Prostate gland (tissue), 2 donors: ENCODE measurements at places on chromosomes 4 and X. TPM values are rescaled to one million over a fixed set of nuclear protein-coding genes. Genes with fewer than 3 reads are reported as not detected.

DIPK2B gene
- total RNA-seq, result 7.4 TPM

GRCh38 chrX:24760363-24761000 is 66.8 kb downstream of the POLA1 start:
- no peaks in the 10 kb centered on the region for H3K27me3 ChIP-seq
- no peaks in the 10 kb centered on the region for H3K4me1 ChIP-seq
- no peak for DNase-seq
- H3K27ac ChIP-seq, result no peak overlapping the region
- no peak overlapping the region for H3K4me3 ChIP-seq

GRCh38 chr4:110533590-110533910 is 57.6 kb downstream of the ENPEP start:
- no peak overlapping the region for H3K27ac ChIP-seq
- H3K4me1 ChIP-seq, result no peaks in the 10 kb centered on the region
- no peaks in the 10 kb centered on the region for H3K36me3 ChIP-seq
- DNase-seq, result no peak
- no peaks in the 10 kb centered on the region for H3K27me3 ChIP-seq

DNA sequence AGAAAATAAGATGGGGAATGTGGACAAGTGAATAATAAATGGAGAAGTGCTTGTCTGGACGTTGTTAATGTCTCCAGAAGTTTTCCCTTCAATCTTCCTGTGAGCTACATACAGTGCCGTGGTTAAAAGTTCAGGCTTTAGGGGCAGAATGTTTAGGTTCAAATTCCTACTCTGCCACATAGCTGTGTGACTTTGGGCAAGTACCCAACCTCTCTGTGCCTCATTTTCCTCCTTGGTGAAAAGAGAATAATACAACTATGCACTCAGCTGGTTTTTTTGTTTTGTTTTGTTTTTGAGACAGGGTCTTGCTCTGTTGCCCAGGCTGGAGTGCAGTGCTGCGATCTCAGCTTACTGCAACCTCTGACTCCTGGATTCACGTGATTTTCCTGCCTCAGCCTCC is 143.5 kb downstream of the CHIC2 start:
- no peak overlapping the region for H3K27ac ChIP-seq
- H3K27me3 ChIP-seq, result no peaks in the 10 kb centered on the region
- H3K36me3 ChIP-seq, result no peaks in the 10 kb centered on the region
- no peaks in the 10 kb centered on the region for H3K4me1 ChIP-seq

- DNase-seq, result no peak
- no peaks in the 10 kb centered on the region for H3K36me3 ChIP-seq
- H3K27me3 ChIP-seq, result no peaks in the 10 kb centered on the region
- no peak overlapping the region for H3K4me3 ChIP-seq
- no peak overlapping the region for H3K27ac ChIP-seq
Observed at GRCh38 chr4:8168232-8168631, 9.6 kb upstream of the ABLIM2 start.

BGN gene
- 16.9 TPM for total RNA-seq

DNA sequence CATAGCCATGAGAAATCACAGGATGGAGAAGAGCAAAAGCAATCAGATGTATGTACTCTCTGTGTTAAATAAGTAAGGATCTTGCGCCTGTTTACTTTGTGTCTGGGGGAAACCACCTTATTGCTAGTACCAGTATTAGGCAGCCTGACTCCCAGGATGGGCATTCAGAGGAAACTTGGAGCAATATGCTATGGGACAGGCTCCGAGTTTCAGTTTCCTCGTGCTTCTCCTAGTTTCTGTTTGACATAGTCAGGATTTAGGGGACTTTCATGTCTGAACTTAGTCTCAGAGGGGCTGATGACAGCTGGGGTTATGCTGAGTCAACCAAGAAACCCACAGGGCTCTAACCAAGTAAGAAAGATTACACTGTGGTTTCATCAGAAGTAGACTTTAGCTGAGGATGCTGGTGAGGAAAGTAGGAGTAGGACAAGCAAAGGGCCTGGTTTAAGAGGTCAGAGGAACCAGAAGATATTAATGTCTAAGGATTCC is 13.5 kb downstream of the NSUN7 start:
- H3K4me1 ChIP-seq, result no peaks in the 10 kb centered on the region
- DNase-seq, result no peak
- no peaks in the 10 kb centered on the region for H3K27me3 ChIP-seq
- H3K36me3 ChIP-seq, result no peaks in the 10 kb centered on the region

- H3K4me3 ChIP-seq, result no peak overlapping the region
- DNase-seq, result no peak
- no peaks in the 10 kb centered on the region for H3K4me1 ChIP-seq
- no peak overlapping the region for H3K27ac ChIP-seq
- no peaks in the 10 kb centered on the region for H3K36me3 ChIP-seq
Observed at GRCh38 chr4:106677213-106677612, 308.6 kb upstream of the GIMD1 start.

DNA sequence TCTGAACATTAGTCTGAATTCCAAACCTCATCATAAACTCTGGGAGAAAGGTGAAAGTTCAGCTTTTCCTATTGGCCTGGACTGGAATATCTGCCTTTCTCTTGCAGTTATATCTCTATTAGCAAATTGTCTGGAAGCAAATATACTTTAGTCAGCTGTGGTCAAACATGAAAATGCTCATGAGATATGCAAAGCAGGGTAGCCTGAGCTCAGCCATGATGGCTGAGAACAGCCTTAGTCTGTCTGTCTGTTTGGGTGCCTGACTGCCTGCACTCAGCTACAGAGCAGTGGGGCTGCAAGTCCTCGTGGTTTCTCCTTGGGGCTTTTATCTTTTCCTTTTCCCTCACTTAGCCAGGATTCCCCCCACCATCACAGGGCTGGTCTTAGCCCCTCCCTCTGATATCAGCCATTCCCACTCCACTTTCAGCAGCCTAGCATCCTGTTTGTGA is 19.5 kb upstream of the PGRMC2 start:
- H3K36me3 ChIP-seq, result no peaks in the 10 kb centered on the region
- H3K4me3 ChIP-seq, result no peak overlapping the region
- H3K4me1 ChIP-seq, result no peaks in the 10 kb centered on the region
- no peaks in the 10 kb centered on the region for H3K27me3 ChIP-seq
- no peak overlapping the region for H3K27ac ChIP-seq
- DNase-seq, result no peak

GRCh38 chr4:64713256-64713840 is 304.1 kb upstream of the TECRL start:
- H3K4me3 ChIP-seq, result no peak overlapping the region
- H3K27me3 ChIP-seq, result no peaks in the 10 kb centered on the region
- H3K4me1 ChIP-seq, result no peaks in the 10 kb centered on the region

DNA sequence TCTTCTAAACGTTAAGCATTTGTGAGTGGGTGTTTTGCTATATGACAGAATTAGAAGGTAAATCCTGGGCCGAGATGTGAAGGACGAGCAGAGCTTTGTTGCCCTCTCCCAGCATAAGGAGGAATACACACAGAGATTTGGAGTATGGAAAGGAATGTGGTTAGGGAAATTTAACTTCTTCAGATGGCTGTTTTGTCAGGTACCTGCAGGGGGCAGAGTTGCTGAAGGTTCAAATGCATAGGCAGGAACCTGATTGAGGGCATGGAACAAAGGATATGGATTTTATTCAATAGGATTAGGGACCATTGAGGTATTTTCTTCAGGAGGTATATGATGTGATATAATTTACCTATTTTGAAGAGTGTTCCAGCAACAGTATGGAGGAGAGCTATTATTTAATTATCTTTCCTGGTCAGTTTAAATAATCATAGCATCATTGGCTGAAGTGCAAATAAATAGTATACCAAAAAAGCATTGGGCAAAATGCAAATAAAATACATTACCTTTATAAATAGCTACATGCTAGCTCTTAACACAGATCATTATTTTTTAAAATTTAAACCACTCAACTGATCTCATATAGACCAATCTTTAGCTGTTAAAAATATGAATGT is 143.6 kb downstream of the SLIT2 start:
- no peak overlapping the region for H3K27ac ChIP-seq
- H3K4me3 ChIP-seq, result no peak overlapping the region
- no peaks in the 10 kb centered on the region for H3K27me3 ChIP-seq
- DNase-seq, result peak; percentile 7

FRG2 gene
- total RNA-seq, result not detected

CXCL5 gene
- total RNA-seq, result 0.57 TPM

PPBP gene
- total RNA-seq, result not detected

P2RY10 gene
- total RNA-seq, result not detected

GRCh38 chrX:141928432-141928831 is 24.7 kb downstream of the MAGEC1 start:
- H3K27me3 ChIP-seq, result no peaks in the 10 kb centered on the region
- no peak overlapping the region for H3K4me3 ChIP-seq
- H3K27ac ChIP-seq, result no peak overlapping the region
- no peak for DNase-seq
- H3K36me3 ChIP-seq, result no peaks in the 10 kb centered on the region

DNA sequence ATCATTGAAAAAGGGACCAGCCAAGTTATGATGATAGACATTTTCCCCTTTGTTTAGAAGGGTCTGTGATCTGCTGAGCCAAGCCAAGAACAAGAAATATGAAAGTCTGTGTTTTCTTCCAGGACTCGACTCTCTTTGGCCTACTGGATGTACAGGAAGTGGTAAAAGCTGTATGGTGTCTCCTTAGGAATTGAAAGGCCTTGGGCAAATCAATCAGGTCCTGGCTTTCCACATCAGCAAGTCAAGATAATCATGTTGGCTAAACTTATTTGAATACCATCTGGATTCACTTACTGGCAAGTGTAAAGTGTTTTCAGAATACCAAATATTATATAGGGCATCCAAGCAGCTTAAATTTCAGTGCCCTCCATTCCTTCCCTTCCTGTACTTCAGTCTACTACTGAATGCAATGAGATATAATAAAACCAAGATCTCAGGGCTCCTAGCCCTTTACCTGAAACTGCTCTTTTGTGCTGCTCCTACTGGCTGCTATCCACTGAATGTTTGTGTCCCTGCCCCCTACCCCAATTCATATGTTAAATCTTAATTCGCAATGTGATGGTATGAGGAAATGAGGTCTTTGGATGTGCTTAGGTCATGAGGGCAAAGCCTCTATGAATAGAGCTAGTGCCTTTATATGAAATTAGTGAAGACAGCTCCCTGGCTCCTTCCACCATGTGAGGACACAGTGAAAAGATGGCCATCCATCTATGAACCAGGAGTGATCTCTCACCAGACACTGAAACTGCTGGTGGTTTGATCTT is 578.0 kb downstream of the SPRY1 start:
- DNase-seq, result no peak
- H3K36me3 ChIP-seq, result no peaks in the 10 kb centered on the region
- H3K4me3 ChIP-seq, result no peak overlapping the region
- H3K27me3 ChIP-seq, result no peaks in the 10 kb centered on the region

SRD5A3 gene
- 14.8 TPM for total RNA-seq

DNA sequence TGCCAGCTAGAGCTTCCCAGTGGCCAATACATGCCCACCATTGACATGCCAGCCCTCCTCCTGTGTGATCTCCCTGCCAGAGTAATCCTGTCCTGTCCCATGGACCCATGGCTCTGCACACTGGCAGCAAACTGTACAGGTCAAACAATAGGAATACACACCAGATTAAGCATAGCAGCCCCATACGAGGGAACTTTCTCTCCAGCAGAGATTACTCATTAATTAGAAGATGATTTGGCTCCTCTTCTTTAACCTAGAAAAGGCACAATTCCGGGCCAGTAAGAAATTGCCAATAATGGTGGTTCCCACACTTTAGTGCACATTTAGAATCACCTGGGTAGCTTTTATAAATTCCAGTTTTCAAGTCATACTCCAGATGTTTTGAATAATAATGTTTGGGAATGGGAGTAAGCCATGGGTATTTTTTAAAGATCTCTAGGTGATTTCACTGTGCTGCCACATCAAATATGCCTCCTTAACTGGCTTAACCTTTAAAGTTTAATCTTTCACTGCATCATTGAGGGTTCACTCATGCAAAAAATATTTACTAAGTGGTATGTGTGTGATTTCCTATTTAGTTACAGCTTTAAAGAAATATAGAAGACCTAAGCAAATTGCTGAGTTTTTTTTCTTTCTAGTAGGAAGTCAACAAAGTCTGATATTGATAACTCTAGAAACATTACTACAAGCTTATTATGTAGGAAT is 277.6 kb upstream of the NWD2 start:
- H3K27me3 ChIP-seq, result no peaks in the 10 kb centered on the region
- DNase-seq, result no peak
- H3K4me1 ChIP-seq, result no peaks in the 10 kb centered on the region
- no peak overlapping the region for H3K27ac ChIP-seq
- H3K4me3 ChIP-seq, result no peak overlapping the region

CXCL1 gene
- total RNA-seq, result 37.1 TPM

NBDY gene
- total RNA-seq, result 26.2 TPM

DNA sequence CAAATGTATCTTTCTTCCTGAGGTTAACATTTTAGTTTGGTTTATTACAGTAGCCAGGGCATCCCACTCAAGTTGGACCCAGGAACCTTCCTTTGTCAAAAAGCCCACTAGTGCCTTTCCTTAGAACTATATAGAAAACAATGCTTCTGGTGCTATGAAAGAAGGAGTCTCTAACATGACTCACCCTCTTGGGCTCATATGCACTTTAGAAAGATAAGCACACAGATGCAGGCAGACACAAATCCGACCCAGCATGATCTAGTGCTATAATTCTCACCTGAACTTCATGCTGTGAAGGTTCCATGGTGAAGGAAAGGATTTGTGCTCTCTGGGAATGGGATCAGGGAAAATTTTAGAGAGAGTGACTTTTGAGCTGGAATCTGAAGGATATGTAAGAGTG is 289.4 kb downstream of the ANKRD50 start:
- DNase-seq, result no peak
- no peaks in the 10 kb centered on the region for H3K36me3 ChIP-seq
- no peak overlapping the region for H3K4me3 ChIP-seq
- no peaks in the 10 kb centered on the region for H3K4me1 ChIP-seq
- H3K27ac ChIP-seq, result no peak overlapping the region

AMBN gene
- total RNA-seq, result not detected

- H3K4me1 ChIP-seq, result no peaks in the 10 kb centered on the region
- H3K27me3 ChIP-seq, result no peaks in the 10 kb centered on the region
- peak; percentile 79 for DNase-seq
- H3K27ac ChIP-seq, result no peak overlapping the region
Observed at GRCh38 chr4:108018040-108018883, 28.6 kb downstream of the HADH start.

DNA sequence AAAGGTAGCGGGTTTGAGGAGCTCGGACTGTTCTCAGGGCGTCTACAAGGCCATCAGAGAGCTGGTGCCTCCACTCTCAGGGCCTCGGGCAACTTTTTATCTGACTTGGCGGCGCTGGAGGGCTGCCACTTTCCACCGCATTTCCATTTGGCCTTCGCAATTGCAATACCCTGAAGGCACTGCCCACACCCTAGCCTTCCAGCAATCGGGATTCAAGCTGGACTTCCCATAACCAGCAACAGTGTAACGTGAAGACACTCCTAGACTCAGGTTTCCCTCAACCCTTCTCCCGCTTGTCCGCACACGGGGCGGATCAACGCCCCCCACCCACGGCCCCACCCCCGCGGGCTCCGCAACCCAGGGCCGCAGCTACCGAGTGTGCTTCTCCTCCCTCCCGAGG is 50.2 kb upstream of the BCOR start:
- no peaks in the 10 kb centered on the region for H3K27me3 ChIP-seq
- H3K4me1 ChIP-seq, result peaks cover 3% of the 10 kb centered on the region
- H3K36me3 ChIP-seq, result no peaks in the 10 kb centered on the region

TXK gene
- 4.8 TPM for total RNA-seq

FRMPD4 gene
- total RNA-seq, result 1.2 TPM
